ENCODE measurements at places on chromosomes 1 and 21.

DNA sequence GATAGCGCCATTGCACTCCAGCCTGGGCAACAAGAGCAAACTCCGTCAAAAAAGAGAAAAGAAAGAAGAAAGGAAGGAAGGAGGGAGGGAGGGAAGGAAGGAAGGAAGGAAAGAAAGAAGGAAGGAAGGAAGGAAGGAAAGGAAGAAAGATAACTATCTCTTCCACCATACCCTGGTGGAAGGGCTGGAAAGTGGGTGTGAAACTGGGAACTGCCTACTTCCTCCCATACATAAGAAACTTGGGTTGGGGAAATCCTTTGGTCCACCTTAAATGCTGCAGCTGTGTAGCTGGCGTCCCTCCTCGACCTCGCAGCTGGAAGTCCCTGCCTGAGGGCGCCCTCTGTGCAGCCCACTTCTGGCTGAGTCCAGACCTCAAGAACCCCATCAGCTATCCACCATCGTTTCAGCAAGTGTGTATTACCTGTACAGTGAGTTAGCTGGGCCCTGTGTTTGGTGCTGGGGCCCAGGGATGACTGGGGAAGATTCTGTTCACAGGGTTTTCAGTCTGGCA, 4.6 kb upstream of the FAM167B start:
- no peak overlapping the region for H3K27ac ChIP-seq
- H3K4me3 ChIP-seq, result no peak overlapping the region
- H3K4me1 ChIP-seq, result peaks cover 3% of the 10 kb centered on the region
- H3K27me3 ChIP-seq, result no peaks in the 10 kb centered on the region
- H3K36me3 ChIP-seq, result no peaks in the 10 kb centered on the region
- DNase-seq, result no peak

DNA sequence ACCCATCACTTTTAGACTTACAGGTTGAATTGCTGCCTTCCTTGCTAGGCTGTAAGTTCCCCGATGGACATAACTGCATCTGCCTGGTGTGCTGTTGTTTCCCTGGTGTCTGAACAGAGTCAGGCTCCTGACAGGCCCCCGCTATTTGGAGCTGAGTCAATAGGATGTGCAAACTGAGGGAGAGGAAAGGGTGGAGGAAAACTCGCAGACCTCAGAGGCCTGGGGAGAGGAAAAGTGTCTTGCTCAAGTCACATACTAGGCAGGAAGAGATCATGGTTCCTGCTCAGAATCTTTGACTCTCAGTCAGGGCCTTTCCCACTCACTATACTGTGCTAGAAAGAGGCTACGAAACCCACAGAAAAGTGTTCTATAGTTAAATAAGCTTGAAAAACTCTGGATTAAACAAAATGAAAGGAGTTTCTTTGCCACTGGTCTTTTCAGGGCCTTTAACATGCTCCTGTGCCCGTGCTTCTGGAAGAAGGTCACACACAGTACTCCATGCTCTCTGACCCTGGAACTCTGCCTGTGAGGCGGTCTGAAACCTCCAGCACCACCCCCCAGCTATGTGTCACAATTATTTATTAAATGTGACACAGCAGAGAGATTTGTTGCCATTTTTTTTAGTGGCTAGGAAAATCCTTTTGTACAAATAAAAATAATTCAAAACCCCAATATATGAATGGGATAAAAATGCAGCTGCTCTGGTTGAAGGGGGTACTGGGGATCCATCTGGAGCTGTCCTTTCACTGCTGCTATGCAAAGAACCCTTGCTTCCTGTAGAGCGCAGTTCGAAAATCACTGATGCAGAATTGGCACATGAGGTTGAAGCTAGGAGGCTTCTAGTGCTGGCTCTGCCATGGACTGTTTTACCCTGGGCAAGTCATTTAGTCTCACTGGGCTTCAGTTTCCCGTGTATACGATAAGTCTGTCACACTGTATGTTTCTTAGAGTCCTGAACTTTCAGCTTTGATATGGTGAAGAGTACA, 20.1 kb upstream of the CDCP2 start:
- no peak overlapping the region for H3K27ac ChIP-seq
- no peak overlapping the region for H3K4me3 ChIP-seq
- no peak for DNase-seq
- H3K4me1 ChIP-seq, result no peaks in the 10 kb centered on the region
- H3K27me3 ChIP-seq, result no peaks in the 10 kb centered on the region
- no peaks in the 10 kb centered on the region for H3K36me3 ChIP-seq

- no peaks in the 10 kb centered on the region for H3K27me3 ChIP-seq
- no peak overlapping the region for H3K4me3 ChIP-seq
- no peak for DNase-seq
- 0 out of 2 replicates have a peak, but pooled peaks cover 1% of the 10 kb centered on the region for H3K4me1 ChIP-seq
These were observed 8.3 kb upstream of the CD55 start for GRCh38 chr1:207313131-207313530.

DNA sequence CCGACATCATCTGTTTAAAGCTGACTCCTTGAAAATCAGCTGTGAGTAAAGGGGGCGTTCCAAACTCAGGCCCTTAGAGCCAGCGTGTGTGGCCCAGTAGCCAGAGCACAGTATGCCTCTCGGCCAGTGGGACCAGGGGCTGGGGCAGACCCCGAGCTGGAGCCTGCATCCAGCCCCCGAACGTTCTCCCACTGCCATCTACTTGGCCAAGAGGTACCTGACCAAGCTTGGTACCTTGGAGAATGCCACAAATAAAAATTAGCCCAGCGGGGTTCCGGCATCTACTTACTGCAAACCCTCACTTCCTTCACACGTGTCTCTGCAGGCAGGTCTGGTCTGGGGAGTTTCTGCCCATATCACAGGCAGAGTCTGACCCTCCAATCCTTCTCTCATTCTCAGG, 56.7 kb upstream of the COL6A2 start:
- no peaks in the 10 kb centered on the region for H3K36me3 ChIP-seq
- no peak overlapping the region for H3K27ac ChIP-seq
- H3K4me1 ChIP-seq, result no peaks in the 10 kb centered on the region
- H3K27me3 ChIP-seq, result no peaks in the 10 kb centered on the region
- DNase-seq, result no peak
- no peak overlapping the region for H3K4me3 ChIP-seq

Measured in H1 (cell line).